ENCODE measurements at places on chromosomes 5 and 9.

DNA sequence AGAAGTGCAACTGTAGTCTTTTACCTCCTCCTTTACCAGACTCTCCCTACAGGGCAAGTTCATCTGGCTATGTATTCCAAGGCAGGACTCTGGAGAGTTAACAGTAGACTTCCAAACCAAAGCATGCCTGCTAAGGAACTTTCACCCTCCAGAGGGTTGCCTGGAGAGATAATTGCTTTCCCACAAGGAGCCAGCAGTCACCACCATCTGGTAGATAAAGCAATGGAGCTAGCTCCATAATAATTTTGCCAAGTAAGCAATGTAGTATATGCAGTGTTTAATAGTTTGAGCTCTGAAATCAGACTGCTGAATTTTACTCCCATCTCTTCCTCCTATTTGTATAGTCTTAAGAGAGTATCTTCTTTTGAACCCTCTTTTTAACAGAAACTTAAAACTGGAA, 566.8 kb upstream of the PTGER4 start:
- no peak for DNase-seq

- DNase-seq: no peak
Observed at GRCh38 chr9:137674307-137674975, 55.6 kb downstream of the EHMT1 start.

GRCh38 chr9:73009649-73010288, 56.9 kb upstream of the ALDH1A1 start:
- DNase-seq: peak; percentile 38

DNA sequence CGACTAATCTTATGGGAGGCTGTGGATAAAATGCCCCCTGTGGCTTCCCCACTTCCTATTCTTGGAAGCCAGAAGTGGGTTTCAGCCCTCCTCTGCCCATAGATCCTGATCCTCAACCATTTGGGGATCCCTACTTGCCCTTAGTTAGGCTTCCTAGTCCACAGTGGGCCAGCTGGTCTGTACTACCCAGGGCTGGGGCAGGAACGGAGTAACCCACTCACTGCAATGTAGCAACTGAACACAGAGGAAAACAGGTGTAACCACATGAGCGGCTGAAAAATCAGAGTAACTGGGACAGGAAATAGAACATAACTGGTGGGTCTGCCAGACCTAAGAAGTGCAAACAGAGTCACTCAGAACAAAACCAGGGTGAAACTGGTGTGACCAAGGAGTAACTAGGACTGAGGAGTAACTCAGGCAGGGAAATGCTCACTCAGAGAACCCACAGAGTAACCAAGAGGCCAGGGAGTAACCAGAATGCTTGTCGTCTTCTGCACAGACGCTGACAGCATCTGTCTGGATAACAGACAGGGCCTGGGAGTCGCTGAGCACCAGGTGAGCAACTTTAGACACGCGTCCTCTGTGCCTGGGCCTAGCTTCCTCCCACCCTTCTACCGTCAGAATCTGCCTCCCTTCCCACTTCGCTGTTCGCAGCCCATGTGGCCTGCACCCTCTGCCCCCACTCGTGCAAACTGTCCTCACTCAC, 1.0 kb downstream of the AQP3 start:
- DNase-seq: no peak

DNA sequence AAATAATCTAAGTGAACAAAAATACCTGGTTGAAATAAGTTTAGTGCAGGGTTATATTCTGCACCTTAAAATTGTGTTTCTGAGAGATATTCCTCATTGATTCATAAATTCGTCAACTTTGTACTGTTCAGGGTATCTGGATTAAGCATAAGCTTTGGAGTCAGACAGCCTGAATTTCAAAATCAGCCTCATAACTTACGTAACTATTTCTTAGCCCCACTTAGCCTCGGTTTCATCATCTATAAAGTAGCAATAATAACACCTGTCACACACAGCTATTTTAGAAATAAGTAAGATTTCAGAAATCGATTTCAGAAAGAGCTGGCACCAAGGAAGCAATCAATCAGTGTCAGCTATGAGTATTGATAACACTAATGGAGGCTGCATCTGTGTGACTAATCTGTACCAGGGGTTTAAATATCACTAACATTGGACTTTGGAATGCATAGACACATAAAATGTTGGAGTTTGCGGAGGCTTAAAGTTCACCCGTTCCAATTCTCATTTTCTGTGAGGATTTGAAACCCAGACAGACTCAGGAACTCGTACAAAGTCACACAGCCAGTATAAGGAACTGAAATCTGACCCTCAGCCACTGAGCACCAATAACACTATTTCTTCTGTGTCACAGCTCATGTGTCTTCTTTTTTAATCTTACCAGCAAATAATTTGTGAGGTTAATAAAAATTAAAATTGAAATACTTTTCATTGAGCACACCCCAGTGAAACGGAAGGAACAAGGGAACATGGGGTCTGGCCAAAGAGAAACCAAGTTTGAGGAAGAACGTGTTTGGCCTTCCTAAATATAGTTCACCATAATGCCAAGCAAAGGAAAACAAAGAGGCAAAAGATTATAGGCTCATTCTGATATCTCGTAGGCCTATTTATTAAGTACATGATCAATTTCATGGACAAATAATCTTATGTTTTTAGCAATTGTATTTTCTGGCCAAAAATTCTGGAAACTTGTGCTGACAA, 194.4 kb upstream of the PTGER4 start:
- no peak for DNase-seq

- DNase-seq: no peak
Observed at GRCh38 chr5:109767997-109768396, 78.3 kb downstream of the MAN2A1 start.

DNA sequence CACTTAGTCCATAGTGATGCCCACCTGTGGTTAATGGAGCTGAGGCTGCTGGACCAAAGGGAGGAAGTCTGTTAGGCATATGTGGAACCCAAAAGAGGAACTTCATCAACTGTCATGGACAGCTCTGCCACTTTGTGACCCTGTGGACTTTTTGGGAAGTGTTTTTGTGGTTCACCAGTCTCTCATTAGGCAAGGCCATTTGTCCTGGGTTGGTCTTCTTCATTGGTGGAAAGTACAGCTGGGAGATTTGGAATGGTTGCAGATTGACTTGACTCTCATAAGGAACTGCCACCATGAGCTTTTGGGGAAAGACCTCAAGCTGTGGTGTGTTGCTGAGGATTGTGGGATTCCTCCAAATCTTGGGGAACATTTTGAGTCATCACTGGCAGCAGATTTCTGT, 31.9 kb upstream of the IL12B start:
- DNase-seq: peak; percentile 12

Data from umbilical cord (tissue), 2 donors.